SHP77 treated with DMSO at 0.1 percent for 48 hours (cell line): ENCODE measurements at places on chromosomes 4 and X.

- no peak for DNase-seq
Observed at GRCh38 chrX:8404926-8405325, 59.7 kb upstream of the VCX3B start.

DNA sequence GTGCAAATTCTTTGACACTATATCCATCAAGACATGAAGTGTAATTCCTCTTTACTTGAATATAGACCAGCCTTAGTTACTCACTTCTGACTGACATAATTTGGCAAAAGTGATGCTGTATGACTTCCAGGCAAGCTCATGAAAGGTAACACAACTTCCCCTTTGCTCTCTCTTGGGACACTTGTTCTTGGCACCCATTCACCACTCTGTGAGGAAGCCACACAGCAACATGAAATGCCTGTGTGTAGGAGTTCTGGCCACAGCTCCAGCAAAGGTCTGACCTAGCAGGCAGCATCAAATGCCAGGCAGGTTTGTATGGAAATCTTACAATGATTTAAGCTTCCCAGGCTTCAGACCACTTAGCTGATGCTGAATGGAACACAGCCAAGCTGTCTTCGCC is 280.3 kb downstream of the PDHA2 start:
- no peak for DNase-seq

GRCh38 chr4:162909952-162910351 is 256.7 kb downstream of the NAF1 start:
- DNase-seq: no peak

DNA sequence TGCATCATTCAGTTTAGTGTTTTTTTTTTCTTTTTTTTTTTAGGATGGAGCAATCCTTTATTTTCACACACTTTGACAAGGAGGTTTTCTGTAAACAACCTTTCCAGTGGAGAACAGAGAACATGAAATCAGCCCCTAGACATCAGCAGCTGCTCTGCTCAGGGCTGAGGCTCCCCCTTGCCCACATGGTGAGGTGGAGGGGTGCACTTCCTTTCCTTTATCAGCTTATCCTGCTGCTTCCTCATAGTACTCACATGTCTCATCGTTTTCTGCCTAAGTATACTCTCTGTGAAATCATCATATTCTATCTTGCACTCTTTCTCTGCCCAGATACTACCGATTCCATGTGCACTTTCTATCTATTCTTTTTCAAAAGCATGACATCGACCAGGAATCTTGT is 47.6 kb upstream of the PRSS12 start:
- DNase-seq: no peak

- DNase-seq: no peak
Observed at GRCh38 chrX:150594584-150594983, 26.2 kb downstream of the MTM1 start.

DNA sequence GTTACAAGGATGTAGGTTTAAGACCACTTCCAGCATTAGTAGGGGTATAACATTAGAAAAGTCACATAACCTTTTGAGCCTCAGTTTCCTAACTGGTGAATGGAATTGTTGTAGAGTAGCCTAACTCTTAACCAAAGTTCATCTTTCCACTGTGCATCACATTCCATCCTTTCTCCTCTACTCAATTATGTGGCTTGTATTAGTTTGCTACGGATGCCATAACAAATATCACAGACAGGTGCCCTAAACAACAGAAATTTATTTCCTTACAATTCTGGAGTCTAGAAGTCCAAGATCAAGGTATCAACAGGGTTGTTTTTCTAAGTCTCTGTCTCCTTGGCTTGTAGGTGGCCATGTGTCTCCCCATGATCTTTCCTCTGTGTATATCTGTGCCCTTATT is 231.9 kb downstream of the RASL11B start:
- DNase-seq: no peak

GRCh38 chrX:107293056-107293455 is 86.6 kb downstream of the DNAAF6 start:
- no peak for DNase-seq

DNA sequence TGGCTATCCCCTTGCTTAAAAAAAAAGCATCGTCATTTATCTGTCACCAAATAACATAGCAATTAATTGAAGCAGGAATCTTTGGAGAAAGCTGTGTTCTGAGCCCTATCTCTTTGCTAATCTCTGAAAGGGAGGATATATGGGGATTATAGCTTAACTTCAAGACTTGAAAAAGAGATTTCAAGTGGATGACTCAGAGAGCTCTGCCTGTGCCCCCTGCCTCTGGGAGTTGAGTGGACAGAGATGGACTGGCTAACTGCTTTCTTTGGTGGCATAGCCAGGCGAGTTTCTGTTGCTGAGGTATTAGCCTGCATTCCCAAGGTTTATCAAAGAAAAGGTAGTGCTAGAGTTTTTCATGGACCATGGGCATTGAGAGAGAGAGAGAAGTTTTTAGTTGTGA is 91.6 kb downstream of the DDIT4L start:
- DNase-seq: no peak

GRCh38 chrX:121165930-121166359 is 118.5 kb downstream of the GLUD2 start:
- DNase-seq: no peak

DNA sequence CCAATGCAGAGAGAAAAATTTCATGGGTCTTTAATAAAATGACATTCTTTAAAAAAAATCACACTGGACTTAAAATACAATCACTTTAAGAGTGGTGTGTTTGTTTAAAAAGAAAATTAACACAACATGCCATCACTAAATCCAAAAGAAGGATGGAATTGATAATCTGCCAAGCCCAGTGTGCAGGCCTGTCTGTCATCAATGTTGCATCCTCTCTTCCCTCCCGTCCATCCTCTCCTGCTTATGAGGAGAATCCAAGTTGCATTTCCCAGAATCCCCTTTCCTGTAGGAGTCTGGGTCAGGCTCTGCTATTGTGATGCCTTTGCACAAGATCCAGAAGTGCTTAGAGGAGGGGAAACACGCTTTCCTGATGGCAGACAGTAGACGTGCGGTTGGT is 169.4 kb downstream of the MID1 start:
- no peak for DNase-seq

DNA sequence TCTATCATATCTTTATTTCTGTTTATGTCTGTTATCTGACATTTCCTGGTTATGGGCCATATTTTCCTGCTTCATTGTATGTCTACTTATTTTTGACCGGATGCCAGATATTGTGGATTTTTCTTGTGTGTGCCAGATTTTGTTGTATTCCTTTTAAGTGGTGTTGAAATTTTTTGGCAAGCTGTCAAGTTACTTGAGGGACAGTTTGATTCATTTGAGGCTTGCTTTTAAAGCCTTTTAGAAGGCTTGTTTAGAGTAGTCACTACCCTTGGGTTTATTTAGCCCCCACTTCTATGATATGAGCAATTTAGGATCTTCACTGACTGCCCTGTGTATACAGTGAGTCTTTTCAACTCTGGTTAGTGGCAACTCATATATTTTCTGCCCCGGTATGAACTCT is 29.2 kb upstream of the NPY2R start:
- no peak for DNase-seq

- no peak for DNase-seq
Observed at GRCh38 chr4:187276736-187277408, 553.2 kb upstream of the FAT1 start.

GRCh38 chrX:34849371-34849770 is 93.2 kb upstream of the FAM47B start:
- no peak for DNase-seq

GRCh38 chrX:71911731-71912050 is 1.0 kb downstream of the NHSL2 start:
- no peak for DNase-seq

DNA sequence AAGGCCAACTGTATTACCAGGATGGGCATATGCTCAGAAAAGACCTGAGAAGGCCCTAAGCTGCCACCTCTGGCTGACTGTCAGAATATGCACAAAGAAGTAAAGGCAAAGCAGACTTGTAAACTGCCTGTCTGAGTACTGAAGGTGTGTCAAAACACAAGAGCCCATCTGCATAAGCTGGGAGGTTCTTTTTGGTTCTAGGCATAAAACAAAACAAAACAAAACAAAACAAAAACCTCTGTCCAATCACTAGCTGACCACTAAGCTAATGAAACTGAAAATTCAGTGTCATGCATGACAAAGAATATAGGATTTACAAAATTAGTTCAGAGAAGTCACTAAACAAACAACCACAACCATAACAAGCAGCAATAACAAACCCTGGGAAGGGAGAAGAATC is 20.6 kb downstream of the SH3D19 start:
- no peak for DNase-seq

DNA sequence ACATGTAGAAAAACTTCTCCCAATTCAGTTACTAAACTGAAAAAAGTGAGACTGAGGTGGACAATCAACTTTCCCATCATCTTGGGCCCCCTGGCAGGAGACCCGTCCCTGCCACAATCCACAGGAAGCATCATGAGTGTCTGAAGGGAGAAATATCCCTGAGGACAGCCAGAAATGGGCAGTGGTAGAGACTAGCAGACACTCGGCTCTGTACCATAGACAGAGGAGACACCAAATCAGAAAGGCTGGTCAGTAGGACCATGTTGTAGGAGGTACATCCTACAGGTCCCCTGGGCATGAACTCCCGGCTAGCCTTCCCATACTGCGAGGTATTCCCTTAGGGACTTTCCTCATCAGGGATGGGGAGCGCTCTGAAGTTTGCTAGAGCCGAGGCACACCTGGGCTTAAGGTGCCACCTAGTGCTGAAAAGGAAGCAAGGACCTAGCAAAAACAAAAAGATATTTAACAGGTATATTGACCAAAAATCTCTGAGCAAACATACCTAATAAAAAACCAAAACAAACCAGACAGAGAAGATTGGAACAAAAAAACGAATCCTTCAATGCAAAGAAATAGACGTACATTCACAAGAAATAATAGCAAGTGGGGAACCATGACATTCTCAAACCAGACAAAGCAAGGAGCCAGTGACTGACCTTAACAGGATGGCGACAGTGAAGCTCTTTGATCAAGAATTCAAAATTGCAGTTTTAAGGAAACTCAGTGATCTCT is 55.6 kb downstream of the HAUS3 start:
- DNase-seq: peak; percentile 12

- no peak for DNase-seq
Observed at GRCh38 chrX:151929126-151929525, 16.4 kb downstream of the MAGEA4 start.

DNA sequence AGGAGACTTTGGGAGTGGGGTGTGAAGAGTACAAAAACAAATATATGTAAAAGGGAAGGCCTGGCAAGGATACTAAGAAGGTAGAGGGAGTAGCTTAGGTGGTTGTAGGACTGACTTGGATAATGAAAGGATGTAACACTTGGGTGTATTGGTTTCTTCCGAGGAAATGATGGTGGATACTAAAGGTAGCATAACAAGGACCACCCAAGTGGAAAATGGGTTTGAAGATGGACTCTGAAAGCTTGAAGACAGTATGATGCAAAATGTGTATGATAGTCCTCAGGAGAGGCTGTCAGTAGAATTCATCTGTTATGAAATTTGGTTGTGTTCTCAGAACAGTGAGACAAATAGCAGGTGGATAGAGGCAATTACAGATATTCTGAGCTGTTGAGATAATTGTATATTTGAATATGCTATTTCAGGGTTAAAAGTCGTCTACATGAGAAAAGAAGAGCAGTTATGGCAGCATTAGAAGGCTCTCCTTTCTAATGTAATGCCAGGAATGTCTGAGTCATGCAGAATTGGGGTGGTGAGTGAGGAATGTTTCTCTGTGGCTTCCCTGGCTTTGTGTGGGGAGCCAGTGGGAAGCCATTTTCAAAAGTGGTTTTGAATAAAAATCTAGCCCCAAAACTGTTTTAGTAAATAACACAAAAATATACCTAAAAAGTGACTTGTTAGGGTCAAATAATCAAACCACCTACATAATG is 75.6 kb downstream of the FHIP1A start:
- no peak for DNase-seq

DNA sequence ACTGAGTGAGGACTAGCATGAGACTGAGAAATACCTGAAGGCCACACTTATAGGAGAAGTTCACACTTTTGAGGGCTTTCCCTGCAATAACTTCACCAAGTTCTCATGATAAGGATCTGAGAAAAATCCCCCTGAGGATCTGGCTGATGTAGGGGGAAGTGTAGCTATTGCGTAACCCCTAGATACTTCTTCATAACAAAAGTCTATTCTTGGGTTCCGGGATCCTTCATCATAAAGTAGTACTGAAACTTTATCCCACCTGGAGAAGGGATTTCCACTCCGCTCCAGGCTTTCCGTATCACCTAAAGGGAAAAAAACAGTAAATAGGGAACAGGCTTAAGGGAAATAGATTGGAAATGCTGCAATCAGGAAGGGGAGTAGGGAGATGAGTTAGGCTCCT is 13.3 kb downstream of the USP27X start:
- DNase-seq: no peak

- DNase-seq: no peak
Observed at GRCh38 chrX:15855568-15856221, 1.1 kb upstream of the AP1S2 start.

- no peak for DNase-seq
Observed at GRCh38 chrX:39805022-39805421, 292.7 kb downstream of the BCOR start.

GRCh38 chrX:72262077-72262476 is 15.0 kb downstream of the RPS4X start:
- no peak for DNase-seq
